ENCODE measurements at places on chromosomes 1 and 21.
A peak's percentile ranks its signal among the peaks of the same experiment; 100 is the strongest.

DNA sequence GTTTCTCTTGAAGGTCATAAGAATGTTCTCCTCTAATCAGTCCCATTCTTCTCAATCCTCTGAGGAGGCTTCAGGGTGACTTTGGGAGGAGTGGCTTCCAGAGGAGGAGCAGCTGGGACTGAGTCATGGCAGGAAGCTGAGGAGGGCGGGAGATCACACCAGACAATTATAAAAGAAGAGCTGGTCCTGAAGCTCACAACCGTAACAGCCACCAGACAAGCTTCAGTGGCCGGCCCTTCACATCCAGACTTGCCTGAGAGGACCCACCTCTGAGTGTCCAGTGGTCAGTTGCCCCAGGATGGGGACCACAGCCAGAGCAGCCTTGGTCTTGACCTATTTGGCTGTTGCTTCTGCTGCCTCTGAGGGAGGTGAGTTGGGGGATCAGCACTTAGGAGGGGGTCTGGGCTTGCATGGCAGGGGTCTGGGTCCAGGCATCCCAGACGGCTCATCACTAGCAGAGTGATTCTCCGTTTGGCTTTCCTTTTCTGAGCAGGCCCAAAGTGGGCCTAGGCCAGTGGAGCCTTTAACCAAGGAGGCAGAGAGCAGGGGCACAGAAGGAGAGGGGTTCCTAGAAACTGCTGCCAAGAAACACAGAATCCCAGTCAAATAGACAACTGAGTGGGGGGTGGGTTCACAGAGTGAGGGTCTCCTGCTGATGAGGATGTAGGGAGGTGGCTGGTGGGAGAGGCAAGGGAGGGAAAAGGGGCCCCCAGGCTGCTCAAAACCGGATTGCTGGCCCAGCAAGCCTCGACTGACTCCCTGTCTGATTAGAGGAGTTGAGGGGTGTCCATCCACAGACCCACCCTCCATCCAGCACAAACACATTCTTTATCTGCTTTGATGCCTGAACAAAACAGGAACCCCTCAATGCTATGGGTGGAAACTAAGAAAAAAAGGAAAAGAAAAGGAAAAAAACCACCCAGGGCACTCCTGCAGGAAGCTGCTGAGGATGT, at the start of gene ECM1:
TSS of gene ECM1 (plus strand) at position 198 of the 953 bp plus-strand sequence. CDS start at position 299, 101 bp downstream.
- no peak for DNase-seq

DNA sequence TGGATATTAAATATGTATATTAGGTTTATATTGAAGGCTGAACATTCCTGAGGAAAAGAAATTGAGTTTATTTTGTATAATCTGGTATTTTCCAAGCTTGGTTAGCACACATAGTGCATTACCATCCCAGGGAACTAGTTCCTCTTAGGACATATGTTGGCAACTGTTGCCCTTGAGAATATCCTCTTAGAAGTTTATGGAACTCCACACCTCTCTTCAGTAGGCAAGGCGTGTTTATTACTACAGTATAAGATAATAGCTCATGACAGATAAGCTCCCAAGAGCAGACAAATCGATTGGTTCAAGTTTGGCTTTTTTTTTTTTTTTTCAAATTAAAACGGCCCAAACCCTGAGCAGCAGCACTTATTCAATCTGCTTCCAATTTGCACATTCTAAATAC, 59.8 kb upstream of the SIPA1L2 start:
- DNase-seq, result no peak

GRCh38 chr21:25904044-25904695, 169.4 kb downstream of the GABPA start:
- no peak for DNase-seq

DNA sequence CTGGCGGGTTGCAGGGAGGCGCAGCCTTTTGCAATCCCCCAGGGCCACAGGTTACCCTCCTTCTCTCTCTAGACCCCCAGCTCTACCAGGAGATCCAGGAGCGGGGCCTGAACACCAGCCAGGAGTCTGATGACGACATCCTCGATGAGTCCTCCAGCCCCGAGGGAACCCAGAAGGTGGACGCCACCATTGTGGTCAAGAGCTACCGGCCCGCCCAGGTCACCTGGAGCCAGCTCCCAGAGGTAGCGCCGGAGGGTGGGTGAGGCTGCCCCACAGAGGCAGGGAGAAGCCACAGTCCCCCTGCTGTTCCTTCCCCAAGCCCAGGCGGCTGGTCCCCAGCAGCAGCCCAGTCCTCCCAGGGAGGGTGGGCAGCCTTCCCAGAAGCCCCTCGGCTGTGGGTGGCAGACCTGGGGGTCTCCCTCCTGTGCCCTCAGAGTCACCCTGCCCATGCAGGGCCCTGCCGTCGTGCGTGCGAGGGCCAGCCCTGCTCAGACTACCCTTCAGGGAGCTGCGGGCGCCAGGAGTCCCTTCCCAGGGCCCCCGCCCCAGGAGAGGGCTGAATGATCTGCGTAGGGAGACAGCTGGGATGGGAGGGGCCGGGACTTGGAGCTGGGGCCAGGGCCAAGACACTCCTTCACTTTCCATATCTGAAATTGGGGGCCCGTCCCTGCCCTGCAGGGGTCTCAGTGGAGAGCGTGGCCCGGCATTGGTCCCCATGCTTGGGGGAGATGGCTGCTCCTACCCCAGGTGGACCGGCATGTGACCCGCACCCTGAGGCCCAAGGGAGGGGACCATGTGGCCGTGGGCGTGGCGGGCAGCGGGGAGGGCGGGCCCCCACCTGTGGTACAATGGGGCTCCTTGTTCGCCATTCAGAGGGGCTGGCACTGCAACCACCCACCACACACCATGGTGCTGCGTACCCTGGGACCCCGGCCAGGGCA, 12.9 kb downstream of the ARHGEF16 start:
- DNase-seq, result no peak

GRCh38 chr1:221164951-221165838, 286.0 kb downstream of the HLX start:
- no peak for DNase-seq

GRCh38 chr1:31985430-31985829, 28.2 kb upstream of the KHDRBS1 start:
- DNase-seq, result no peak

GRCh38 chr1:61910035-61910434, 167.8 kb downstream of the PATJ start:
- DNase-seq, result no peak

DNA sequence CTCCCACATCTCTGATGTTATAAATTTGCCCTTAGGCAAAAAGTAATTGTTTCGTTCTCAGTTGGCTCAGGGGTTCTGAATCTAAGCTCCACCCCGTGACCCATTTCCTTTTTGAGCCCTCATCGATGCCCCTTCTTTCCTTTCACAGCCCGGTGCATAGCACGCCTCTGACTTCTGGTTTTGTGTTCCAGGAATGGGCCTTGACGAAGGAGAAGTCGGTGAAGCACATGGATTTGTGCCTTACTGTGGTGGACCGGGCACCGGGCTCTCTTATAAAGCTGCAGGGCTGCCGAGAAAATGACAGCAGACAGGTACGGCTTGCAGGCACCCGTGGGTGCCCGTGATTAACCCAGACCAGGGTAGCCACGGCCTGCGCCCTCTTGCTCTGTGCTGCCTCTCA, 151.9 kb downstream of the PGBD5 start:
- DNase-seq, result no peak

DNA sequence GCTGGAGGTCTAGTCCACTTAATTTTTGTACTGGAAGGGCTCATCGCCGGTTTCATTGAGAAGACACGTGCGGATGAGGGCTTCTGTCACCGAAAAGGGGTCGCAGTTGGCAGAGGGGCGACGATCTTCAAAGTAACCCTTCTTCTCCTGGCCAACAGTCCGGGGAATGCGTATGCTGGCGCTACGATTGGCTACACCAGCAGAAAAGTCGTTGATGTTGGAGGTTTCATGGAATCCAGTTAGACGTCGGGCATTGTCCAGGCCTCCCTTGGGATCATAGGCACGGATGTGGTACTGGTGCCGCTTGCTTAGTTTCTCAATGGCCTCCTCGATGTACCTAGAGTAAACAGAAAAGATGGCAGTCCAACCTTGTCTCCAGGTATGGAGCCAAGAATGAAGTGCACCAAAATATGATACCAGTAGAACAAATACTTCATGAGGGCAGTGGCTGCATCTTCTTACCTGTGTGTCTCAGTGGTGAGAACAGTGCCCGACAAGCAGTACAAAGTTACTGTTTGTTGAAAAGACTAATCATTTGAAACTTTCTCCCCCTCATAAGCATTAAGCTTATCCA, 7.1 kb downstream of the GLUL start:
- DNase-seq, result no peak

DNA sequence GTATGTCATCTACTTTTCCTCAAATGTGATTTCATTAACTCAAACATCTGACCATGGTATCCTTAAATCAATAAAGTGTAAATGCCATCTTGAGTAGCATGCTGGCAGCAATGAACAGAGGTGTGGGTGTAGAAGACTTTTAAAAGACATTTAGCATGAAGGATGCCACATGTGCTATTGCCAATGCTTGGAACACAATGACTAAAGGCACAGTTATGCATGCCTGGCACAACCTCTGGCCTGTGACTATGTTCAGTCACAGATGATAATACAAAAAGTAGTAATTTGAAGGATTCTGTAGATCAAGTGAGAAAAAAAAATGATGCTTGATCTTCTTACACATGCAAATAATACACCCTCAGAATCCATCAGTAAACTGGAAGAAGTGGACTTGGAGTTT, 938.9 kb upstream of the ADGRL4 start:
- DNase-seq, result no peak

DNA sequence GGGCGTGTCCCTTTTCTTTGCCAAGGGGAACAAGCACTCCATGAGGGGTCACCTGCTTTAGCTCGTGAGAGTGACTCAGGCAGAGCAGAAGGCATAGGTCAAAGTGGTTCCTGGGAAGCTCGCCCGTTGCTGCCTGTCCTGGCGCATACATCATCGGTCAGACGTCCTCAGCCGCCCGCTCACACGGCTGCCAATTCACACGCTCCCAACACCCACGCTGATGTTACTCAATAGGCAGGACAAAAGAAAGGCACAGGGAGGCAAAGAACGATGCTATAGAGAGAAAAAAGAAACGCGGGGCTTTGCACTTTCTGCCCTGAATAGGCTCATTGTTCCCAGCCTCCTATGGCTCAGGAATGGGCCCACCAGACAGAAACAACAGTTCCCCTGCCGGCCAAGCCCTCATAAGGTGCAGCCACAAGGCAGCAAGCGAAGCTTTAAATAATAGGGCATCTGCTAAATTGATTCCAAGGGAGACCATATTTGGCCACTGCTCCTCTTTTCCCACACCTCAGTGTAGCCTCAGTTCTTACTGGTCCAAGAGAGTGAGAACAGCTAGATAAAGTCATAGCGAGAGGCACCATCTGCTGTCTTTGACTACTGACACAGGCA, 38.7 kb downstream of the VTCN1 start:
- DNase-seq, result peak; percentile 58

GRCh38 chr1:84141182-84142003, 2.7 kb upstream of the PRKACB start:
- DNase-seq, result no peak

GRCh38 chr1:3717715-3718601, 34.3 kb upstream of the CCDC27 start:
- DNase-seq, result no peak

DNA sequence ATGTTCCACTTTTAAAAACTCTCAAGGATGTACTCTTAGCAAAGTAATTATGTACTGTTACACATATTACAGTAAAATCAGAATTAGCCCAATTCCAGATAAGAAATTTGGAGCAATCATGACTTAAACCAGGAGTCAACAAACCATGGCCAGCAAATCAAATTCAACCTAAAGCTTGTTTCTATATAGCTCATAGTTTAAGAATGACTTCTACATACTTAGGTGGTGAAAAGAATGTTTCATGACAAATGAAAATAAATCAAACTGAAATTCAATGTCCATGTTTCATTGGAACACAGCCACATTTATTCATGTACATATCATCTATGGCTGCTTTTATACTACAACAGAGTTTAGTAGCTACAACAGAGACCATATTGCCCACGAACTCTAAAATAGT, 35.1 kb downstream of the FRRS1 start:
- no peak for DNase-seq

GRCh38 chr1:145985502-145986439, 10.6 kb downstream of the TXNIP start:
- no peak for DNase-seq

DNA sequence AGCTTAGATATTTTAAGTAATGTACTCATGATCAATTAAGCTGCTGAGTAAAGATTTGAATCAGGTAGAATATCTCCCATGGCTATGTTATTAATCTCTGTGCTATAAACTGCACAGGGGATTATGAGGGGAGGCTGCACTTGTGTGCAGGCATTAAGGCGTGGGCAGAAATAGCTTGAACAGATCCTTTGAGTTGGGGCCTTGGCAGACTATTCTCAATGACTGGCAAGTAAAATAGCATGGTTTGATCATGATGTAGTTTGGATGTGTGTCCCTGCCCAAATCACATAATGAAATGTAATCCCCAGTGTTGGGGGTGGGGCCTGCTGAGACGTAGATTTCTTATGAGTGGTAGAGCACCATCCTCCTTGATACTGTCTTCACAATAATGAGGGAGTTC, 220.3 kb downstream of the PLPP3 start:
- DNase-seq, result no peak

DNA sequence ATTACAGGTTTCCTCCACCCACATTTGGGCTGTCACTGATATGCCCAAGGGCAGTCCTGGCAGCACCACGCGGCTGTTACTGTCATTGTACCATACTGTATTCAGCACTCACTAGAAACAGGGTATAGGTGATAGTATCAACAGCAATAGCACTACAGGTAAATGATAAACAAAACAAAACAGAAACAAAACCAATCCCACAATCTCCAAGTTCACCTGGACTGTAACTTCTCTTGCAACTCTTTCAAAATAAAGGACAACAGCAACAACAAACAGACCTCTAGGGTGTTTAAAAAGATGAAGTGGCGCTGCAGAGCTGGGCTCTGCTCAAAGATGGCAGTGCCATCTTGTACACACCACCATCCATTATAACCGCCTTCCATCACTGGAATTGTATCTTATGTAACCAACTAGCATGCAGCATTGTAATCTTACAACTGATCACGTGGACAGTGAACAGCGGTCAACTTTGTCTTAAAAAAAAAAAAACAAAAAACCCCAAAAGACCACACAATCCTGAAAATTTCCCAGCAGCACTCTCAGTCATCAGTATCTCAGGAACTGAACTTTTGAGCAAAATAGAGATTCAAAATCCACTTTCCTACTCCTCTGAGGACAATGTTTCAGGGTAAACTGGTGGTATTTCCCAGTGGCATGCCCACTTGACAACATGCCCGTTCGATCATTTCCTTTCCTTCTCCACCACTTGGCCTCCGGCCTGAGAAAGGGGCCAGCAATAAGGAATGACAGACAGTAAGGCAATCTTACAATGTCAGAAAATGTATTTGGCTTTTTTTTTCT, 3.8 kb downstream of the IRF2BP2 start:
- no peak for DNase-seq

DNA sequence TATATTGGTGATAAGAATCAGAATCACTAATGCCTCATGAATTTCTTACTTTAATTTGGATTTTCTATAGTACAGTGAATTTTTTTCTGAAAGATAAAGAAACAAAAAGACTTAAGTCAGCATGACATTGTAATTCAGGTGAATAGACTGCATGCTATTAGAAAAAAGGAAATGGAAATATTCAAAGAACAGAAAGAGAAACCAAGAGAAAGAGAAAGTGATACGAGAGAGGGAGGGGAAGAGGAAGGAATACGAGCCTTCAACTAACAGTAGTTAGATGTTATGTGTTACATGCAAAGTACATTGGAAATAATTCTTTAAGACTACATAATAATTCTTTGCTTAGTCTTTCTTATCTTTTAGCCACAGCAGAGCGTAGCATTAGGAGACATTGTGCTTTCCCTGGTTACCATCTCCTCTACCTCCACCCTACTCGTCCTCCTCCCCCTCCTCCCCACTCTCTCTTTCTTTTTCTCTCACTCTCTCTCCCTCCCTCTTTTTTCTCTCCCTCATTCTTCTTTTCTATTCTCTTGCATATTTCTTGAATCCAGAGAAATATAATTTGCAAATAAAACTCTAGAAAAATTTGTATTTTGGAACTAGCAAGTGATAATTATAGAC, 46.4 kb upstream of the ADGRL4 start:
- DNase-seq, result no peak
